ENCODE measurements at places on chromosomes 1 and 21.

- no peak for DNase-seq
Measured at GRCh38 chr1:200787896-200788387, 49.2 kb downstream of the CAMSAP2 start.

DNA sequence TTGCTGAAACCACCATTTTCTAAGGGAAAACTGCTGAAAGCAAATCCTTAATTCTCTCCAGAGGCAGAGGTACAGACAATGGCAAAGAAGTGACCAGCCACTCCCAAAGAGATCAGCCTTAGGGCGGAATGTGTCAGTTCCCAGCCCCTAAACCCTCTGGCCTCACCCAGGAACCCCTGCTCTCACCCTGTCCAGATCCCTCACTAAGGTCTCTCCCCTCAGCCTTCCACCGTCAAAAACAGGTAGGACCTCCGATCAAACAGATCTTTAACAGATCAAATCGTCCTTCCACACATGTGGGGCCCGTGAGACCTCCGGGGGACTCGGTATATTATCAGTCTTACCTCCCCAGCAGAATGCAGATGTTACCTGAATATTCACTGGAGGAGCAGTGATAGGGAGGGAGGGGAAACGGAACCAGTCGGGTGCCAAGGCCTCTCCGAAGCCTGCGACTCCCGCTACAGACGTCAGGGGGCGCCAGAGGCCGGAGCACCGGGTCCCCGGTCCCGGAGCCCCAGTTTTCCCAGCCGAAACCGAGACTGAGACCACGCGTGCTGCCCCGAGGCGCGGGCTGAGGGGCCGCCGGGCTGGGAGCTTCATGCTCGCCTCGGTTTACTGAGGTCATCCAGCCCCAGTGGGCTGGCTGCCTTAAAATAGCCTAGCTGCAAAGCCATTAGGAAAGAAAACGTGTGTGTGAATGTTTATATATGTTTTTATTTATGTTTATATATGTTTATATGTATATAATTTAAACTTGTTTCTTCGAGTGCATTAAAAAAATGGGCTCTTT is 23.6 kb downstream of the GPA33 start:
- peak; percentile 85 for DNase-seq

DNA sequence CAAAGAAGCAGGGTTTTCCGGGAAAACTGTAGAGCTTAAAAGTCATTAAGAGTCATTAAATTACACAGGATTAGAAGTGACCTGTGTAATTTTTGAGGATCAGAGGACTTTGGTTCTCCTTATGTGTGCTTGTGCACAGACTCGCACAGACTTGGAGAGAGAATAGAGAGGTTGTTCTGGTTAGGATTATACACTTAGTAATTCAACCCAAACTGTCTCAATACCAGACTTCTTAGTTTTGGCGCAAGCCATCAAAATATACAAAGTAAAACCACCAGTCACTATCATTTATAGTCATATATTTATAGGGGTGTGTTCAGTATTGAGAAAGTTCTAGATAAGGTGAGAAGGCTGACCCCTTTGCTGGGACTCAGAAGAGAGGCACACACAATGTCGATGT is 112.3 kb downstream of the HLX start:
- DNase-seq, result no peak

GRCh38 chr1:30838996-30839395 is 69.6 kb downstream of the SDC3 start:
- no peak for DNase-seq

GRCh38 chr1:17433261-17433660 is 6.2 kb downstream of the RCC2 start:
- DNase-seq, result no peak

GRCh38 chr1:180219776-180220175 is 10.3 kb upstream of the LHX4 start:
- no peak for DNase-seq

- DNase-seq, result peak; percentile 50
Measured at GRCh38 chr1:110615548-110616130, 9.5 kb upstream of the KCNA2 start.

DNA sequence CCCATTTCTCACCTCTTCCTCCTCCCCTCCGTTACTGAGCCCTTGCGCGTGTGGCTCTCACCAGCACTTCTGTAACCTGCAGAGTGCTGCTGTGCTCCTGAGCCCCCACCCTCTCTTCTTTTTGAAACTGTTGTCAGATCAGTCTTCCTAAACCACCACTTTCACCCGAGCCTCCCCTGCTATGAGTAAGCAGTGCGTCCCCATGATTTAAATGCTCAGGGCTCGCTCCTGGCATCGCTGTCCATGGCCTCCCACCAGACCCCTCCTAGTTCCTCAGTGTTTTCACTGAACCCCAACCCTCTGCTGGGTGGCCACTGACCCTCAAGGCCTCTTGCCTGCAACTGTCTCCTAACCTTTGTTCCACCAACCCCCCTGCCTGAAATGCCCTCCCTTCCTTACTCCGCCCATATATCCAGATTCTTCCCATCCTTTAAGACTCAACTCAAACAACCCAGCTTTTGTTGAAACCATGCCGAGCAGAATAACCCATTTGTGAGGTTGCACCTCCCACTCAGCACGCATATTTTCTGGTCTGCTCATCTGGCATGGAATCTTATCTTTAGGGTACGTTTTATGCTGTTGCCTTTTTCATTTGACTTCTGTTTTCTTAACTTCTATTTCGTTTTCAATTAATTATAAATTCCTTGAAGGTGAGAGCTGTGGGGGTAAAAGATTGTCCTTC is 64.5 kb upstream of the FAM3B start:
- no peak for DNase-seq

- DNase-seq, result no peak
Measured at GRCh38 chr1:45254490-45254889, 48.1 kb upstream of the ZSWIM5 start.

DNA sequence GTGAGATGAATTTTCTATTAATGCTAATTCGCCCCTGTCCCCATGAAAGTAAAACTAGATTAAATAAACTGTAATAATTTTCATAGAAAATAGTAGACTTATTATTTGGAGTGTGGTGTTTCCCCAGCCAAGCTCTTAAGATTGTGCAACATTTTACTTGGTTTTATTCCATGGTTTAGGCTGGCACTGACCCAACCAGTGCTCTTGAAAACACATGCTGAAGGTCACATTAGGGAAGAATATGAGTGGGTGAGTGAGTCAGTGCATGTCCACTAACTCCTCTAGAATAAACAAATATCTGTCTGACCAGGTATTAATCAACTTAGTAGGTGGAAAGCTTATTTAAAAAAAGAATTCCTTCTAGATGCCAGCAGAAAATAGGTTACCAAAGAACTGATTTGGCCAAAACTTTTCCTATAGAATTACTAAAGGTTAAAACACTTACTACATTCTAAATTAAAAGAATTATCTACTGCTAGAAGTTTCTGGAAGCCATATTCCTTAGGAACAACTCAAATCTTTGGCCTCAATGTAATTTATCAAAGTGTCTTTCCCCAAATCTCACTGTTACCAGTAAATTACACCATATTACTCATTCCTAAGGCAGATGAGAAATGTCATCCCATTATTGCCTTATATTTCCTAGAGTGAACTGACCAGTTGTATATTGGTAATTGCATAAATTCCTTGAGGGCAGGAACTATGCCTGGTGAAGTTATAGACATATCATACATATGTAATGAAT is 89.7 kb upstream of the RGS1 start:
- peak; percentile 53 for DNase-seq

GRCh38 chr1:56061824-56062223 is 517.5 kb downstream of the PLPP3 start:
- DNase-seq, result no peak

GRCh38 chr1:152960452-152961044 is 9.9 kb upstream of the SPRR4 start:
- no peak for DNase-seq

GRCh38 chr1:51989582-51990477 is 670 bp downstream of the RAB3B start:
- no peak for DNase-seq

GRCh38 chr1:162726555-162726954 is 63.9 kb upstream of the HSD17B7 start:
- no peak for DNase-seq

- no peak for DNase-seq
Measured at GRCh38 chr1:58762806-58763205, 21.0 kb downstream of the JUN start.

- no peak for DNase-seq
Measured at GRCh38 chr1:54277451-54278341, 77.7 kb downstream of the MRPL37 start.

GRCh38 chr1:161193561-161194235 is 5.2 kb downstream of the ADAMTS4 start:
- DNase-seq, result no peak

DNA sequence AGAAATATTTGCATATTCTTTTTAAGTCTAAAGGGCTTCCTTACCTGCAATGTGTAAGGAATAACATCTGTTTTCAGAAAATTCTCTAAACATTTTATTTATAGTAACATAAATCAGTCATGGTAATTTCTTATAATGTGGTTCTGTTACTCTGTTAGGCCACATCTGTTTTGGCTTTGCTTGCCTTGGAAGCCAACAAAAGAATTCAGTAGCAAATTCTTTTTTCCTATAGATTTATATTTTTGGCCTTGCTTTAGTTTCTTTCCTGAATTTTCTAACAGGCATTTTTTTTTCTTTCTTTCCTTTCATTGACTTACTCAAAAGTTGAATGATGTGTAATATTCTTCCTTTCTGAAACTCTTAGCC is 72.2 kb downstream of the OSBPL9 start:
- DNase-seq, result no peak

GRCh38 chr1:154495496-154496273 is 6.3 kb upstream of the TDRD10 start:
- no peak for DNase-seq

- peak; percentile 54 for DNase-seq
Measured at GRCh38 chr1:94925561-94926125, 1.3 kb downstream of the CNN3 start.

GRCh38 chr1:156104861-156105832 is 9.4 kb upstream of the LMNA start:
- no peak for DNase-seq

DNA sequence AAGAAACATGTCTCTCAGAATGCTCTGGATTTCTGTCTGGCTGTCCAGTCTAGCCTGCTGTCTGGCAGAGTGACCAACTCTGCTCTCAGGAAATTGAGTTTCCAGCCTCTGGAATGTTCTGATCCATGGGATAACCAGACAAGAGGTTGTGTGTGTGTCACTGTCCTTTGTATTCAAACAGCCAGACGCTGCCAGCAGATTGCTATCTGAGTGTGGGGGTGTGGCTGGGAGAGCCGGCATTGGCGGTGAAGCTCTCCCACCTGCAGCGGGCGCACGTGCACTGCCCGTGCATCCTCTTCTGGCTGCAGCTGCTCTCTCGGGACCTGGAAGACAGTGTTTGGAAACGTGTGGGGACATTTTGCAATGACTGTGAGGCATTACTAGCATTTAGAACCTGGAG is 26.1 kb downstream of the PKP1 start:
- DNase-seq, result peak; percentile 37

DNA sequence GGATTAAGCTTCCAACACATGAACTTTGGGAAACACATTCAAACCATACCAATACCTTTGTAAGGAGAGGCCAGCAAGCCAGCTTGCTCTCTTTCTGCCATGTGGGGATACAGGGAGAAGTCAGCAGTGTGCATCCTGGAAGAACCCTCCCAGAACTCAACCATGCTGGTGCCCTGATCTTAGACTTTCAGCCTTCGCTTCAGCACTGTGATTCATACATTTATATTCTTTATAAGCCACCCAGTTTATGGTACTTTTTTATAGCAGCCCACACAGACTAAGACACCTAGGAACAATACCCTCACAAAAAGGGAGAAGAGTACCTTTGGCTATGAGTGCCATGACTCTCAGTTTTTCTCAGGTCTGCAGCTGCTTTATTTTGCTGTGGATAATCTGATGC is 35.9 kb downstream of the C1orf87 start:
- DNase-seq, result no peak

DNA sequence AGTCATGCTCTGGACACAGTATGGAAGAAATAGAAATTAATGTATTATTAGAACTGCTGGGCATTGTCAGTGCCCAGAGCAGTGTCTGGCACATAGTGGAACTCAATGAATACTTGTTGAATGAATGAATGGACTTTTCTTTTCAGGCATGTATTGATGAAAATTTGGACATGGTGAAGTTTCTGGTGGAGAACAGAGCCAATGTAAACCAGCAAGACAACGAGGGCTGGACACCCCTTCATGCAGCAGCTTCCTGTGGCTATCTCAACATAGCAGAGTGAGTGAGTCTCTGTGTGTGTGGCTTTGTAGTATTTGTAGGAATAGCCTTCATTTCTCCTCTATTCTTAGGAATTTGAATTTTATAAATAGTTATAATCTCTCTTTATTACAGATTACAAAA is 68.1 kb downstream of the PPP1R12B start:
- no peak for DNase-seq

DNA sequence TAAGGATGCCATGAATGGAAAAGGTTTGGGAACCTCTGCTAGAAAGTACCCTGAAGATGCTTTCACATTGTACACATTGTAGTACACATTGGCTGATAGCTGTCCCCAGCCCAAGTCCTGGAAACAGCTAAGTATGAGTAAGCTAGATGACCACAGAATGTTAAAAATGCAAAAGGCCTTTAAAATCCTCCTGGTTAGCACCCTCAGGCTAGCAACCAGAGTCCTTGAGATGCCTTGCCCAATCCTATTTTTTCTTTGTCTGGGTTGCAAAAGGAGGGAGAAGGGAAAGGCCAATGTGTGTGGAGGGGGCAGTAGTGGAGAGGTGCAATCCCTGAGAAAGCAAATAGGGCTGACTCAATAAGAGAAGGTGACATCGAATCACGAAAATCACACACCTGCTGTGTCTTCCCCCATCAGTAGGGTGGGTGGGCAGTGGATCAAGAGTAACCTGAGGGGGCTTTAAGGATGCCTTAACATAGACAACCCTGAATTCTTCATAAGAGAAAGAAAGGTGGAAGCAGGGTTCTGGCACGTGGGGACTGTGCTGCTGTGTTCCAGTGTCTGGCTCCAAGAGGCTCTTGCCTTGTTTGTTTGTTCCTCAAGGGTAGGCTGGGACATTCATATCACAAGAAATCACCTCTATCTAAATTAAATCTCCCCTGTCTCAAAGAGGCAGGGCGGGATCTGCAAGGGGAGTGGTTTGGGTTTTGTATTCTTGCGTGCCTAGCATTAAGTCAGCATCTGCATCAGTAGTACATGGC is 266.2 kb upstream of the PLXNA2 start:
- DNase-seq, result peak; percentile 71

GRCh38 chr1:8197493-8198282 is 120.2 kb upstream of the SLC45A1 start:
- peak; percentile 71 for DNase-seq
